ENCODE measurements at places on chromosomes 12 and 14.

DNA sequence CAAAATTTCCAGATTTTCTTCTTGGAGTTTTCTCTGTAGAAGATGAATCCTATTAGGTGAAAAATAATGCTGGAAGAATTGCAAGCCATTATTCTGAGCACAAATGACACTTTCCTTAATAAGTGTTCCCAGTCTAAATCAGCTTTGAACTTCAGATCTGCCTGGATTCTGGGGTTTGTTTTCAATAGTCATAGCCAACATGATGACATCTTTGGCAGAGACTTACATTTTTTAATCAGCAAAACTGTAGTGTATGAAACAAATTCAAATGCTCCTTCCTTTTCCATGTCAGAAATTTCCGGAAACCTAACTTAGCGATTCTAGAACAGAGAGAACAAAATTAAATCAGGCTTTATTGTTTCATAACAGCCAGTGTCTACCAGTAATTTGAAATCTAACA lies 88.5 kb downstream of the TSPAN8 start:
- DNase-seq, result no peak

DNA sequence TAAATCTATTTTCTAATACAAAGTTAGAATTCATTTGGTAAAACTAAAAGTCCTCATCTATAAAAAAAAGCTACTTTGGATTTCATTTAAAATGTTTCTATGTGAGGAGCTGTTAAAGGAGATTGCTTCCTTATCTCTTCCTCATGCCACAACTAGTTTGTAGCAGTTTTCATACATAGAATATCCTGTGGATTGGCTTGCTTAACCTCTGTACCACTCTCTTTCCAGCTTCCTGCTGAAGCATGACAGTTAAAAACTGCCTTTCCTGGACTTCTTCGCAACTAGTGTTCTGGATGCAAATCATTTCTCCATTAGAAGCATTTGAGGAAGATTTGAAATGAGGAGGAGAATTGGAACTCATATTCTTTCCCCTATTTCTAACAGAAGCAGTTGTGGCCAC lies 49.6 kb downstream of the ST8SIA1 start:
- no peak for DNase-seq

GRCh38 chr14:28778138-28779117 lies 11.8 kb downstream of the FOXG1 start:
- no peak for DNase-seq

GRCh38 chr12:56565510-56566101 lies 44.0 kb downstream of the RBMS2 start:
- DNase-seq, result no peak

DNA sequence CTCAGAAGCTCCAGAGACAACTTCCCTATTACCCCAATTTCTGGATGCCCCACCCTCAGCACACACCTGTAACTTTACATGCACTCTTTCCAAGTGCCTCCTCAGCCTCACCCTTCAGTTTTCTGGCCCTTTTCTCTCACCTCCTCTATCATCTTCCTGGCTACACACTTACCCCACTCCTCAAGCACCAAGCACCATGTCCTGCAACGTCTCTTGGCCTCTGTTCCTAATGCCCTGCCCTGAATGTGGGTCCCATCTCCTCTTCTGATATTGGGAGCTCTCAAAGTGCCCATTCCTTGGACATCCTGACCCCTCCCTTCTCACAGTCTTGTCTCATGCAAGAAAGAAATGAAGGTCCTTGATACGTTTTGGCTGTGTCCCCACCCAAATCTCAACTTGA lies 1.2 kb downstream of the KRT72 start:
- no peak for DNase-seq

GRCh38 chr12:52239767-52240166 lies 6.7 kb downstream of the KRT7 start:
- DNase-seq, result no peak

GRCh38 chr12:5626151-5626550 lies 194.2 kb downstream of the NTF3 start:
- DNase-seq, result no peak

DNA sequence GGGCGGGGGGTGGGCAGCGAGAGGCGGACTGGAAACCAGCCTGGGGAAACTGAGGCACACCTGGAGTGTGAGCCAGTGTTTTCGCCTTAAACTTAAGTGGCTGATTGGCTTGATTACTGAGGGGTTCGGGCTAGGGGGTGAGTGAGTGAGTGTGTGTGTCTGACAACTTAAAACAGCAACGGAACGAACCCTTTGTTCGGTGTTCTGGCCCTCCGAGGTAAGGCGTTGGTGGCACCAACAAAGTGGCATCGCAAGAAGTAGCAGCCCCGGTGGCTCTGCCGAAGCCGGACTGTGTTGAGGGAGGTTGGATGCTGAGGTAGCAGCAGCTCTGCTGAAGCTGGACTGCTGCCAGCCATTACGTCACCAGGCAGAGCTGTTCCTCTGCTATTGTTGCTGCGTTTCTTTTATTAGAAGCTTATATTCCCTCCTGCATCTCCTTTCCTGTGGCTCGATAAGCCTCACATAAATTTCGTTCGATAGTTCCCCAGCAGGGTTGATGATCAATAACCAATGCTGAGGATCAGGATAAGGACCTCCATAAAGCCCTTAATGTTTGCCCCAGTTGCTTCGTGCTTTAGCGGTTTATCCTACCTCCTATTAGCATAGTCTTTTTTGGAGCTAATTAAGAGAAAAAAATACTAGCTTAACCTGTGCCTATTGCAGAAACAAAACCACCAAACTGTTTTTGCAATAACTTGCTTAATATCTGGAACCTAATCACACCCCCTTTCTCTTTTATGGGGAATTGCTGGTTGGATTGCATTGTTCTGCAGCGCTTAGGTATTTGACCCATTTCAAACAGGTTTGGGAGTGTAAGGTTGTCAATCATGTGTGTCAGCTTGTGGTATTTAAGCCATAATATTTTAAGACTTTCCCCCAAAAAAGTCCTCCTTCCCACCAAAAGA lies 1.3 kb downstream of the GPR137C start:
- DNase-seq, result peak; percentile 85

DNA sequence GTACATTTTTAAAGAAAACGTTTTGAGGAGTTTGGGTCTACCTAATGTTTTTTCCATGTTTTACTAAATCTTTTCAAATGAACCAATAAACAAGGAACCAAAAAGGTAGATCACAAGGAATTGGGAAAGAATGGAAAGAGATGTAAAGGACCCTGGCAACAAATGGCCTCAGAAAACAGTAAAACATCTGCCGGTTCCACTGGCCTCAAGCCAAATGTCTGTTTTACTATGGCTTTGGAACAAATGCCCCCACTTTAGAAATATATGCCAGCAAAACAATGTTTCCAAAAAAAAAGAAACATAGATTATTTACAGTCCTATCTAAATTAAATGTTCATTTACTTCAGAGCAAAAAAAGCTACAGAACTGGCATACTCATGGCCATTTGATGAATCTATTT lies 3.0 kb downstream of the TRMT5 start:
- peak; percentile 3 for DNase-seq

- DNase-seq, result no peak
Observed at GRCh38 chr12:76024942-76025600, 6.5 kb downstream of the PHLDA1 start.

- DNase-seq, result no peak
Observed at GRCh38 chr12:22276313-22276712, 58.2 kb downstream of the ST8SIA1 start.

GRCh38 chr14:42222924-42223471 lies 616.3 kb downstream of the LRFN5 start:
- DNase-seq, result peak; percentile 95

All from NCI-H1694 (cell line).